Activated CD4-positive, alpha-beta memory T cell treated with anti-CD3 and anti-CD28 coated beads, Interleukin-2, amount 10 ng/mL, durations not matched to agents 7 days and 5 days (primary cell): ENCODE measurements at places on chromosomes 13 and 19.

GRCh38 chr13:42728507-42729180, 52.7 kb upstream of the FAM216B start:
- DNase-seq, result no peak

DNA sequence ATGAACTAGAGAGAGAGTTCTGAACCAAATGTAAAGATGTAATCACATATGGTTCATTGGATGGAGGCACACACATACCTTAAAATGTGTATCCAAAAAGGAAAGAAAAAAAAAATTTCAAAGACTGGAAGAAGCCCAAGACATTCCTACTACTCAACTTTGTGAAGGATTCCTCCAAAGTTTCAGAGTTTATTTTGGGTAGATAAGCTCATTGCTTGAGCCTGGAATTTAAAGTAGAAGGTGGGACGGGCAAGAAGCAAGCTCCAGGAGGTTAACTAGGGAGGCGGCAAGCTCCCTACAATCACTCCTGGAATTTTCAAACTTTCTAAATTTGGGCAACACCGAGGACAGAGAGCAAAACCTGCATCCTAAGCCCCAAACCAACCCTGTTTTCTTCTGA, 1.9 kb downstream of the TSHZ3 start:
- DNase-seq, result no peak

- no peak for DNase-seq
Observed at GRCh38 chr13:22110368-22110767, 439.5 kb downstream of the FGF9 start.

- no peak for DNase-seq
Observed at GRCh38 chr13:93951108-93951507, 528.4 kb downstream of the DCT start.

GRCh38 chr13:61410669-61411297, 4.9 kb downstream of the PCDH20 start:
- no peak for DNase-seq

DNA sequence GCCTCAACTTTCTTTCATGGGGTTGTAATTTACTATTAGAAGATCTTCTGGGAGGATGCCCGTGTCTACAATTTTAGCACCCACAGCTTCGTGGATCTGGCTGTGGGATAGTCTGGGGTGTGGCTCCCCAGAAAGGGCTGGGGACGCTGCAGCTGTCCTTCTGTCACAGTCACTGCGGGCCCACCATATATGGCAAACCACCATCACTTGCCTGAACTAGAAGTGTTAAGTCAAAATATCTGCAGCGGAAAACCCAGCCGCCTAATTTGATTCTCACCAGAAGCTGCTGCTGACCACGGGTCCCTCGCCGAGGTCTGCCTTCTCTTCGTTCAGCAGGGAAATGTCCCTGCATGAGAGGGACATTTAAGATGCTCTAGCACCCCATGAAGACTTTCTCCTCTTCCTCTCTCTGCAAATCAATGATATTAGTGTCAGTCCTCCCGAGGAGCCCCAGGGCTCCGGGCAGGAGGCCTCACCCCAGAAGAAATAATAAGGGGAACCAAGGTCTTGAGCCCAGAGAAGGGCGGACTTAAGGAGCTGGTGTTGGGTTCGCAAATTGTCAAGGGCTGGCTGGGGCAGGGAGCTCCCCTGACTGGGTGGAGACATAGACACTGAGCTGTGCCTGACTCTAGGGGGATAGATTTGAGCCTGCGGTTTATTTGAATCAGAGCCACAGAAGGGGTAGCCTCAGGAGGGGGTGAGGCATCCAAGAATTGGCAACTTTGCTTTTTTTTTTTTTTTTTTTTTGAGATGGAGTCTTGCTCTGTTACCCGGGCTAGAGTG, 3.0 kb upstream of the MATK start:
- no peak for DNase-seq

DNA sequence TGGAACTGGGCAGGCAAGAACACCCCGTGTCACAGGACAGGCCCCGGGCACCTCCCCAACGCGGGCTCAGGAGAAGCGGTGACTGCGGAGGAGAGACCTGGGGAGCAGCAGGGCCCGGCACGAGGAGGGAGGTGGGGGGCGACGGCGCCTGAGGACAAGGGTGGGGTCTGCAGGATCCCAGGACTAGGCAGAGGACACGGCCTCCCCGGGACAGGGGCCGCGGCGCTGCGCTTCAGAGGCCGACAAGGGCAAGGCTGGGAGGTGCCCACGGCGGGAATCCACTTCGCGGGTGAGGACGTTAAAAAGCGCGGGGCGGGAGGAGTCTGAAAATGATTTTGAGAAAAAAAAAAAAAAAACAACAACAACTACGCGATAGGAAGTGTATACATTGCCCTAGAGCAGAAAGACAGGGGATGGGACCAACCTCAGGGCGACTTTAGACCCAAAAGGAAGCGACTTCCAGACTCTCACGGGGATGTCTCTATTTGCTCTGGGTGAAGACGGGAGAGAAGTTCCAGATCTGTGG, 44.9 kb downstream of the ZNF611 start:
- peak; percentile 39 for DNase-seq

DNA sequence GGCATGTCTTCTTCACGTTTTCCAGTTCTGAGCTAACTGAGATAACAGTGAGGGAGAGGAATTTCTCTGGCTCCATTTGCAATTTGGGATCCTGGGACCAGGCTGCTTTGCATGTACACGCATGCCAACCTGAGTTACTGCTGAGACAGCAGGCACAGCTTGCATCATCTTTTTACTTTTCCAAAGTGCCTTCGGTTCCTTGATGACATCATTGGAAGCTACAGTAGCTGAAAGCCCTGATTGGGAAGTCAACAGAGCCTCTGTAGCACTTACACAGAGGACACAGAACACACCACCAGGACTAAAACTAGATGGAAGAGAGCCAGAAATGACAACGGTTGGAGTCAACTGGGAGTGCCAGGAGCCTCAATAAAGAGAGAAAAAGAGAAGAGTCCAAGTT, 399.1 kb upstream of the GPC6 start:
- DNase-seq, result no peak

- peak; percentile 44 for DNase-seq
Observed at GRCh38 chr19:13887018-13887436, 10.1 kb downstream of the NANOS3 start.

GRCh38 chr19:48872884-48873475, 759 bp downstream of the PPP1R15A start:
- peak; percentile 84 for DNase-seq

DNA sequence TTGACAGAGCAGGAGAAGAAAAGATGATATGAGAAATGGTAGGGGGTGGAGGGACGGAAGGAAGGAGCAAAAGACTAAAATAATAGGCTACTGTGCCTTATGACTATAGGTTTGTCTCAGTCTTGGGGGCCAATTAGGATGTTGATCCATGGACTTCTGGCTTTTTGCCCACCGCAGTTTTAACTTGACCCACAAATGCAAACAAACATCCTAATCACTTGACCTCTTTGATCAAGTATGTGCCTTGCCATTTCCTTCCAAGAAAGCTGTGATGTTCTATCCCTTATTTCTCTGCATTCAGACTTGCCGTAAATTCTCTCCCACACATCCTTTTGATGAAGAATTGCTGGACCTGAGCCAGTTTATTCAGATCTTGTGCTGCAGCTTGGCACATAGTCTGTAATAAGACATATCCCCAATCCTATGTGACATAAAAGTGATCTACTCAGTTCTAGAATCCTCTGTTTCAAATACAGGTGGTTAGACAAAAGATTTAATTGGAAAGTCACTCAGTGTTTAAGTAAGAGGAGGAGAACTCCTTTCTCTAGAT, 62.8 kb downstream of the TPT1 start:
- DNase-seq, result no peak

DNA sequence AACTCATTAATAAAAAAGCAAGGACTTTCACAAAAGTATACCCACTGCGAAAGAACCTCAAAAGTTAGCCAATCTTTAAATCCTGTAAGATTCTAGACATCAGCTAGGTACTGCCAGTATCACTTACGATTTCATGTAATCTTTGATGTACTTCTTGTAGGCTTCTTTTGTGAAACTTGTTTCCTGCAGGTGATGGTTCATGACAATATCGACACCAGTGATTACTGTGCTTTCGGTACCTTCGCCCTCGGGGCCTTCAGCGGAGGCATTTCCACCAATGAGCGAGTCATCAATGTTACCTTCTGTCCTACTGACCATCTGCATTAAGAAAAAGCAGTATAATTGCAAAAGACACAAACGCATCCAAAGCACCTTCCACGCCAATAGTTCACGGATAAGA, 1.1 kb downstream of the TPT1 start:
- DNase-seq, result peak; percentile 38

GRCh38 chr19:55094456-55095259, 19.0 kb downstream of the EPS8L1 start:
- DNase-seq, result no peak

DNA sequence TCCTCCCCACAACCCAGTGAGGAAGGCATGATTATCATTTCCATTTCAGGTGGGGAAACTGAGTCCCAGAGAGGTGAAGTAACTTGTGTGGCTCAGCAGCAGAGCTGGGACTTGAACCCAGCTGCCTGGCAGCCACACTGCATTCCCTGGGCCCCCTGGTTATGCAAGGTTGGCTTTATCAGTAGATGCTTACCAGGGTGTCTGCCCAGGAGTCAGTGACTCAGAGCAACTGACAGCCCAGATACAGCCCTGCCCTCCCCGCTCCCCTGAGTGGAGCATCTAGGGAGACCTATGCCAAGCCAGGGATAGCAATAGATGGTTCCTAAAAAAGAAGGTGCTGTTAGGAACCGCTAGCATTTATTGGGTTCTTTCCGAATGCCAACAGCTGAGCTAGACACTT, 5.9 kb downstream of the IGLON5 start:
- no peak for DNase-seq

DNA sequence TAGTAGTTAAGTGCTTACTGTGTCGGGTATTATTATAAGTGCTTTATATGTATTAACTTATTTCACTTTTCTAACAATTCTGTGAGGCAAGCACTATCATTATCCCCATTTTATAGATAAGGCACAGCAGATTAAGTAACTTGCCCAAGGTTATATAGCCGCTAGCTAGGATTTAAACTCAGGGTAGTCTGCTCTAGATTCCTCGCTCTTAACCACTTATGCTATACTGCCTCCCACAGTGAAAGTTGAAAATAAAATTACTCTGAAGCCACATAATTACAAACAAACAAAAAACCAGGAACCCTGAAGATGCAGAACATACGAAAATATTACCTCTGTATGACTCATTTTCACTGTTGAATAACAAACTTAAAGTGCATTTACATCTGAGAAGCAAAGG, 3.9 kb downstream of the TEX30 start:
- DNase-seq, result no peak

- DNase-seq, result no peak
Observed at GRCh38 chr13:112602189-112602588, 14.2 kb upstream of the TUBGCP3 start.

GRCh38 chr13:64697226-64697625, 2532.9 kb downstream of the PCDH9 start:
- no peak for DNase-seq

- peak; percentile 14 for DNase-seq
Observed at GRCh38 chr13:27006519-27007161, 165.0 kb downstream of the USP12 start.

DNA sequence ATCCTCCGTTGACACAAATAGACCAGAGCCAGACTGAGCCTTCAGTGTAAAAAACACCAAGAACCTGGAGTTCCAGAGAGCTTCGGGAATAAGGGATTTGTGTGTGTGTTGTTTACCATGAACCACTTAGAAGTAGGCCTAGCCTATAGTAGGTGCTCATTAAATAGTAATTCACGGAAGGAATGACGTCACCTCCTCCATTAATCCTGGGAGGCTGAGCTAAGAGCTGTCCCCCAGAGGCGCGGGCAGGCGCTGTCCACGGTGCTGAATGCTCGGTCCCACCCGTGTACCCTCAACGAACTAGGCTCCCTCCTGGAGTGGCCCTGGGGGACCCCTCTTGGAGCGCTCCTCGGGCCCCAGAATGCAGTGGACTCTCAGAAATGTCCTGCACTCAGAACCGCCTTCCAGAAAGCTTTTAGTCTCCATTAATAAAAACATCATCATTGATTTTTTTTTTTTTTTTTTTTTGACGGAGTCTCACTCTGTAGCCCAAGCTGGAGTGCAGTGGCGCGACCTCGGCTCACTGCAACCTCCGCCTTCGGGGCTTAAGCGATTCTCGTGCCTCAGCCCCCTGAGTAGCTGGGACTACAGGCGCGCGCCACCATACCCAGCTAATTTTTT, 6.5 kb downstream of the UNC13A start:
- peak; percentile 51 for DNase-seq

- no peak for DNase-seq
Observed at GRCh38 chr13:98992355-98992754, 14.5 kb upstream of the DOCK9 start.

- no peak for DNase-seq
Observed at GRCh38 chr13:46894568-46894967, 2.3 kb downstream of the HTR2A start.

GRCh38 chr13:28447206-28447605, 47.7 kb downstream of the FLT1 start:
- DNase-seq, result no peak

GRCh38 chr13:109361562-109362289, 424.7 kb downstream of the IRS2 start:
- no peak for DNase-seq

DNA sequence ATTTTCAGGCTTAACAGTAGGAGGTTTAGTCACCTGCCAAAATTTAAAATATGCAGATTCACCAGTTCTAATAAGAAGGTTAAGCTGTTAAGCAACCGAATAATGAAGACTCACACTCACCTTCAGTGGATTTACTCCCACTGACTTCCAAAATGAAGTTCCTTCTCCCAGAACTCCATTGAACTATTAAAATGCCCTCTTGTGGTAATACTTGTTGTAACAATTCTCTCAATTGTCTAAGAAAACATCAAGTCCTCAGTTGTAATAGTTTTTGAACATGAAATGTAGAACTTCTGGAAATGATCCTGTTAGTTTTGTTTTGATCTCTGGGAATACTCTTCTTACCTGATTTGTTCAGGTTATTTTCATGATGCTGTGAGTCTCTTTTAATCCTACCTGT, 522.0 kb upstream of the ATXN8OS start:
- no peak for DNase-seq

GRCh38 chr19:5673752-5674151, 6.6 kb downstream of the MICOS13 start:
- DNase-seq, result no peak

GRCh38 chr13:31797154-31797775, 57.9 kb downstream of the RXFP2 start:
- DNase-seq, result no peak

DNA sequence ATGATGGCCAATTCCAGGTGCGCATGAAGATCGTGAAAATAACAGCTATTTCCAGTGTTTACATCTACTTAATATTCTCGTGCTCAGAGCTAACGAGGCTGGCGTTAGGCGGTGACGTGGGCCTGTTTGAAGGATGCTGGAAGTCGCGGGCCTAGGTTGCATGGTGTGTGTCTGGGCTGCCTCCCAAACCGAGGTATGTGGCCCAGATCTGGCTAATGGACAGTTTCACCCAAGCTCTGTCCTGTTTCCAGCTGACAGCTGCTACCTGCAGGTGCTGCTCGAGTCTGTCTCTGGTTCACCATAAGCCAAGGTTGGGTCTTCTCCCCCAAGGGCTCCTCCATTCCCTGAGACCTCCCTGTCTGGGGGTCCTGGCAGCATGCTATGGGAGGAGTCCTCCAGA, 40.5 kb upstream of the KCTD15 start:
- no peak for DNase-seq
